ENCODE measurements at places on chromosomes 7 and 10.

DNA sequence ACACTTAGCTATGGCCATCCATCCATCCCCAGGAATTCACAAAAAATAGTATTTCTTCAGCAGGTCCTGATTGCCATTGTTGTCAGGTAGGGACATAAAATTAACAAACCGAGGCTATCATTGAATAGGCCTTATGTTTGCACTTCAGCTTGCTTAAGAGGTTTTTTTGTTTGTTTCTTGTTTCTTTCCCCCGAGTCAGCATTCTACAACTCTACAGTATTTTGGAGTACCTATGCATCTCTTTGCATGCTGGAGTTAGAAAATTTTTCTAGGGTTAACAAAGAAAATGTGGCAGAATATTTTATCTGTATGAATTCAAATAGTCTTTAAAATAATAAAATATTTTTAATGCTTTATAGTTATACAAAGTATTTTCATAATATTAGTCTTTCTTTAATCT, 26.3 kb downstream of the CHRM2 start:
- no peak for DNase-seq

DNA sequence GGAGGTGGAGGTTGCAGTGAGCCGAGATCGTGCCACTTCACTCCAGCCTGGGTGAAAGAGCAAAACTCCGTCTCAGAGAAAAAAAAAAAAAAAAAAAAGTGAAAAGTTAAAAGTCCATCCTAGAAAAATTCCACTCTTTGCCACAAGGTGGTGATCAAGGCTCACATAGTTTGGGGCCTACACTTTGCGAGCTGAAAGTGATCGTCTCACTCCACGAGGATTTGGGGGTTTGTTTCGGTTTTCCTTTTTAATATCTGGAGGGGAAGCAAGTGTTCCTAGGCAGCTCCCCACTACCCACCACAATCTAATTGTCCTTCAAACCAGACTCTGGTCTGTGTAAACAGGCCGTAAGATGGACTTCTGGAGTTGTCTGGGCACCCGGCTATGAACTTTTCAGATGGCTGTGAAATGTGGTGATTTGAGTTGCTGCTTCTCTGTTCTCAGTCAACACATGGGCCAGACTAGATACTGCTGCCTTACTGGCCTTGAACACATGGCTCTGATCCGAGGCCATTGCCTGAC, 27.1 kb downstream of the PRLHR start:
- DNase-seq = peak; percentile 93

- no peak for DNase-seq
Observed at GRCh38 chr7:46776790-46777189, 805.1 kb downstream of the TNS3 start.

GRCh38 chr10:76733441-76733936, 904.1 kb downstream of the KCNMA1 start:
- DNase-seq = no peak

DNA sequence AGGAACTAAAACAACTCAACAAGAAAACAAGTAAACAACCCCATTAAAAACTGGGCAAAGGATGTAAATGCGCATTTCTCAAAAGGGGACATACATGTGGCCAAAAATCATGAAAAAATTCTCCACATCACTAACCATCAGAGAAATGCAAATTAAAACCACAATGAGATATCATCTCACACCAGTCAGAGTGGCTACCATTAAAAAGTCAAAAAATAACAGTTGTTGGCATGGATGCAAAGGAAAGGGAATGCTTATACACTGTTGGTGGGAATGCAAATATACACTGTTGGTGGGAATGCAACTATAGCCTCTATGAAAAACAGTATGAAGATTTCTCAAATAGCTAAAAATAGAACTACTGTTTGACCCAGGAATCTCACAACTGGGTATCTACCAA, 60.0 kb upstream of the LANCL2 start:
- DNase-seq = no peak

All from eye (tissue), 1 donor.